ENCODE measurements at places on chromosomes 5 and 9.

DNA sequence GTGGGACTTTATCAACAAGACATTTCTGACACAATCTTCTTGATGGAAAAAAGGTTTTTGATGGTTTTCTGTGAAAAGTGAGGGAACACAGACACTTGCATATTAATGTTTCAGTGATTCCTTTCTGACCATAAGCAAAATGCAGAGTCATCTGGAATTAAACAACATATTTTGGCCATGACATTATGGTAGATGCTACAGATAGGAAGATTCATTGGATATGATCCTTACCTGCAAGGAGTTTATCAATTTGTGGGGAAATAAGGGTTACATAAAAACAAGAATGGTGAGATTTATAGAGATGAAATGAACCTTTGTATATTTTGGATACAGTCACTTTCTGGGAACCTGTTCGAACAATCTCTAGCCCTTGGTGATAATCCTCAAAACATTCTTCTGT, 155.3 kb upstream of the GNA14 start:
- DNase-seq, result no peak

GRCh38 chr5:52922384-52922783, 66.8 kb upstream of the ITGA2 start:
- no peak for DNase-seq

GRCh38 chr5:144198386-144198785, 27.7 kb downstream of the KCTD16 start:
- no peak for DNase-seq

DNA sequence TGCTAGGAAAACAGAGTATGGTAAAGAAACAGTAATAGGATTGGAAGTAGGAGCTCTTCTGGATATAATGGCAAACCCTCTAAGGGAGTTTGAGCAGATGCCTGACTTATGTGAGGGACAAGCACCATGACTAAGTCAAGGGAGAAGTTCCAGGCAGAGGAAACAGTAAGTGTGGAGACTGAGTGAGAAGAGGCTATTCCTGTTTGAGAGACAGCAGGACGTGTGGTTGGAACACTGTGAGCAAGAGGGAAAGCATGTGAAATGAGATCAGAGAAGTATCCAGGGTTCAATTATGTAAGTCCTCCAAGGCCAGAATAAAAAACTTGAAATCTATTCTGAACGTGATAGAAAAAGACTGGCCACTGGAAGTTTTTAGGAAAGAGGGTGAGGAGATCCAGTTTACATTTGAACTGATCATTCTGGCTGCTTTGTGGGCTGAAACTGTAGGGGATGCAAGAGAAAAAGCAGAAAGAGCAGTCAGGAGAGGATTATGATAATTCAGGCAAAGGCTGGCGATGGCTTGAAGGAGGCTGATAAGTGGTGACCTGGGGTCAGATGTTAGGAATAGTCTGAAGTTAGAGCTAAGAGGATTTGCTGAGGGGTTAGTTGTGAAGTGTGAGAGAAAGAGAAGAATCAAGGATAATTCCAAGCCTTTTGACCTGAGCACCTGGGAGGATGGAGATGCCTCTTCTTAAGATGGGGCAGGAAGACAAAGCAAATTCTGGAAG, 19.2 kb downstream of the DMAC1 start:
- DNase-seq, result no peak

GRCh38 chr5:36681711-36682110, 75.3 kb downstream of the SLC1A3 start:
- no peak for DNase-seq

- DNase-seq, result no peak
Observed at GRCh38 chr9:113958556-113958955, 82.4 kb downstream of the ZNF618 start.

DNA sequence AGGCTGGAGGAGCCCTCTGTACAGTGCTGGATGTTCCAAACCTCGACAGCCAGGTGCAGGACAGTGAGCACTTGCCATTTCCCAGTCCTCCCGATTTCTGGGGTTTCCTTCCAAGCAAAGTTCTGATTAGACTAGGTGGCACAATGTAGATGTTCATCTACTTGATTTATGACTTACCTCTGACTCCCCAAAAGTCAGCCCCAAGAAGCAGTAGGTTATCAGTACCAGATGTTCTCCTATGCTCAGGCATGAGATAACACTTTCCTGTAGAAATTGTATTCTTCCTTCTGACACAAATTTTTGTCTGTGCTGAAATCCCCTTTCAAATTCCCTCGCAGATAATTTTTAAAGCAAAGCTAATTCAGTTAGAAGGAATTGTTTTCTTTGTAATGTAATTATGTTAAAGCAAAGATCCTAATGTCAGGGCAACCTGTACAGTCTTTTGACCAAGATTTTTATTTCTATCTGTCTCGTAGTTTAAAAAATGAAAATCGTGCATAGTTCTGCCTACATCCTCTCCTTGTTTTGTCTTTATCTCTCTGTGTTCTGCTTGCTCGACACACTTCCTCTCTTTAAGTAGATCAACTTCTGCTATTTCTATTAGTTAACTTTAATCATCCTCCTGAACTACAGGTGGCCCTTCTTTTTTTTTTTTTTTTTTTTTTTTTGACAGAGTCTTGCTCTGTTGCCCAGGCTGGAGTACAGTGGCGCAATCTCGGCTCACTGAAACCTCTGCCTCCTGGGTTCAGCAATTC, 102.4 kb upstream of the PJA2 start:
- no peak for DNase-seq

DNA sequence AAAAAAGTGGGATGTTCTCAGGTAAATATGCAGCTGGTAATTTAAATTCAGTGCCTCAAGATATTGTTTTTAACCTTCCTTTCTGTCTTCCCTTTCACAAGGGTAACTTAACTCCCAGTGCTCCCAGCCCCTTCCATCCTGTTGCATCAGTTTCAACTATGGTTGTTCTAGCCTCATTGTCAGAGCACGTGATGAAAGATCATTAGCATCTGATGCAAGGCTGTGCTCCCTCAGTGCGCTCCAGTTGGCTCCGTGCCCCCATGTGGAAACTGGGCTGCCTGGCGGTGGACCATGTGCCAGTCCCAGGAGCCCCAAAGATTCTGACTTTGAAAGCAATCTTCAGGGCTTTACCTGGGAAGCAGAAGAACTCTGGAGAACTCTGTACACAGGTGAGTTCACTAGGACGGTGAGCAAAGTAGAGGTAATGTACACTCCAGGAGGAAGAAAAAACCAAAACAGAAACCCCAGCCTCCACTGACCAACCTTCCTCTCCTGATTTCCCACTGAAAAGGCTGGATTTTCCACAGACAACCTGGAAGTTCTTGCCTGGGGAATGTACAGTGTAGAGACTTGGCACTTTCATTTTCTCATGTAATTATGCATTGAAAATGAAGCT, 96.9 kb downstream of the SLC1A3 start:
- DNase-seq, result no peak

DNA sequence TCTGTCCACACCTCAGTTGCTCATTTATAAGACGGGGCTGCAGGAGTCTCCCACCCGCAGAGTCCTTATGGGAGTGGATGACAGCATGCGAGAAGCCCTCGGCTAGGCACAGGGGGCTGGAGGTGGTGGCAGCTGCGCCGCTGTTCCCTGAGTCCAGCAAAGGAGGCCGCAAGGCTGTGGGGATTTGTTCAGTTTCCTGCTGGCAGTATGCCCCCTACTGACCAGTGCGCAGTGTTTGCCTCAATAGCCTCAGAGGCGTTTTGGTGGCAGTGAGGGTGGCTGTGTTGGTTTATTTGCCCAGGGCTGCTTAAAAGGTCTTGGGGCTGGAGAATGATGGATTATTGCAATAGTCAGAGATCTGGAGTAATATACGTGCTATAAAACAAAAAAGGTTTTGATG, 176.3 kb upstream of the OTULINL start:
- no peak for DNase-seq

- DNase-seq, result no peak
Observed at GRCh38 chr5:74378464-74378863, 262.1 kb downstream of the ENC1 start.

DNA sequence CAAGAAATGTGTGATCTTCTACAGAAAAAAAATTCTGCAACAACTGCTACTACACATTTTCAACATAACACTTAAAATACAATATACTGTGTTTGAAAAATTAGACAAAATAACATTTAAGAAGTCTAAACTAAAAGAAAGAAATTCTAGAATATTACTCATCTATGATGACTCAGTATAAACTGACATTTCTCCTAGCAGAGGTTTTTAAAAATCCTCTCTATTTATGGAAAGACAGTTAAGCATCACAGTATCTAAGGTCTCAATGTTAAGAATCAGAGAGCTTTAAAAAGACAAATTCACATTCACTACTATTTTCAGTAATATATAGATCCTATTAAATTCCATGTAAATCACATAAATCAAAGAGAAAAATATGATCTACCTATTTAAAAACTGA, 61.3 kb downstream of the NR2F1-AS1 start:
- no peak for DNase-seq

GRCh38 chr9:124771867-124772679, 962 bp upstream of the NR6A1 start:
- DNase-seq, result no peak

DNA sequence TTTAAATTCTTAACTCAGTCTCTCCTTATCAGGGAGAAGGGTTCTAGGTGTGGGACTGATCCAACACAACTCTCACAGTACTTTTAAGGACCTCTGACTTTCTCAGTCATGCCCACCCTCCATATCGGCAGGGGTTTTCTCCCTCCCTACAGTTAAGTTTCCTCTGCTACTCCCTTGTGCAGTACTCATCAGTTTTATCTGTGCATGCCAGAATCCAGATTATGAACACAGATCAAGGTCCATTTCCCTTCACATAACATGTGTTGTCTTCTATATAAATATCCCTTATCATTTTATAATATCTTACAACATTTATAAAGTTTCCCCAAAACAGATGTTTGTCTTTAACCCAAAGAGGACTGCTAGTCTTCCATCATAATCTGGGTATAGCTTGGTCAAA, 986.5 kb upstream of the ARRDC3 start:
- DNase-seq, result no peak

GRCh38 chr5:142795251-142795650, 25.1 kb downstream of the ARHGAP26 start:
- DNase-seq, result no peak

DNA sequence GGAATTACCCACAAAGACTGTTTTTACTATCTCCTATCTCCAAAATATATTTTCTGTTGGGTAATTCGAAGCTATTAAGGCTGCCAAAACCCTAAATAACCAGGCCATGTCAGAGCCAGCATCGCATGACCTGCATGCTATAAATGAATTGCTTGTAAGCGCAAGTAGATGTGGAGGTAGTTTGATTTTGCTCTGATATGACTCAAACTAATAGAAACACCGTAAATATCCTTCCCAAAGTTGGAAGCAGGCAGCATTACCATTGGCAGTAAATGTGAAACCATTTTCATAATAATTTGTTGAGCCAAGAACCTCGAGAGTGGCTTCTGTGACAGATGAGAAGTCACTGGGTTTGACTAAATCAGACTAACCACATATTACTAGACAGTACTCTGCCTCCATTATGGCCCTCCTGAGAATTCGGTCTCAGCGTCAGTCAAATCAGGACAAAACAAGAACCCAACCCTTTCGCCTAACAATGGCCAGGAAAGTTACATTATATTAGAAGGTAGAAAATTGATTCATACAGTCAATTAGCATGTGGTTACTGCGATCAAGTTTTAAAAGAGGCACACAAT, 289.8 kb downstream of the SPOCK1 start:
- DNase-seq, result no peak

GRCh38 chr9:17793713-17794622, 215.1 kb downstream of the SH3GL2 start:
- no peak for DNase-seq

DNA sequence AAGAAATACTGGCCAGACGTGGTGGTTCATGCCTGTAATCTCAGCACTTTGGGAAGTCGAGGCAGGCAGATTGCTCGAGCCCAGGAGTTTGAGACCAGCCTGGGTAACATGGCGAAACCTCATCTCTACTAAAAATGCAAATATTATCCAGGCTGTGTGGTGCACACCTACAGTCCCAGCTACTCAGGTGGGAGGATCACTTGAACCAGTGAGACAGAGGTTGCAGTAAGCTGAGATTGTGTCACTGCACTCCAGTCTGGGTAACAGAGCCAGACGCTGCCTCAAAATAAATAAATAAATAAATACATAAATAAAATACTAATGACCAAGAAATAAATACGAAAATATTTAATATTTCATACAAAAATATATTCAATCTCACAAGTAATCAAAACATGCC, 18.8 kb downstream of the KLF9 start:
- no peak for DNase-seq

DNA sequence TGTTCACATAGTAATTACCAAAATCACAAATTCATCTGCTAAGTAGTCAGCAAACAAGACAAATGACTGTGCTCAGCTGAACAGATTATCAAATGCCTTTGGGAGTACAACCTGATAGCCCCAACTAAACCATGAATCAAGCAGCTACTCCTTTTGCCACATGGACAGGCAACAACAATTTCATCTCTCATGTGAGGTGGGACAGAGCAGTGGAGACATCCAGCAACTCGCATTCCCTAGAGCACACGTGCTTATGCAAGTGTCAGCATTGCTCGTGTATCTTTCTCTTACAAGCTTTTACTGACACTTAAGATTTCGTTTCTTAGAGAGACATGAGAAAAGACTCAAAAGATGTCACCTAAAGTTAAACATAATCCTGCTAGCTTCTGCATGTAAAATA, 42.7 kb upstream of the PPP2R2B start:
- DNase-seq, result no peak

- DNase-seq, result no peak
Observed at GRCh38 chr5:32597041-32597629, 11.8 kb downstream of the SUB1 start.

DNA sequence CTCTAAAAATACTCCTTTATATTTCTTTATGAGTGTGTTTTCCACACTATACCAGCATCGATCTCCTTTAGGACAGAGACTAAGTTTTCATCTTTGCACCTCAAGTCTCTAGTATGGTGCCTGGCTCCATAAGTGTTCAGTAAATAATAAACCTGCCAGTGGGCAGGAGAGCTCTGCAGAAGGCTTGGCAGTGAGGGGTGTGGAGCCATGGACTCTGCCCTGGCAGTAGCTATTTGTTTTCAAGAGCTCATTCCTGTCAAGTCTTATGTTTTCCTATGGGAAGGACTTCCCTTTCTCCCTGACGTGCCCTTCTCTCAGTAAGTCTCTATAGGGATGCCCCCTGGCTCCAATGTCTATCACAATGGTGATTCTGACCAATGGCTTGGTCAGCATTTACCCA, 252.2 kb downstream of the PIK3R1 start:
- DNase-seq, result no peak

DNA sequence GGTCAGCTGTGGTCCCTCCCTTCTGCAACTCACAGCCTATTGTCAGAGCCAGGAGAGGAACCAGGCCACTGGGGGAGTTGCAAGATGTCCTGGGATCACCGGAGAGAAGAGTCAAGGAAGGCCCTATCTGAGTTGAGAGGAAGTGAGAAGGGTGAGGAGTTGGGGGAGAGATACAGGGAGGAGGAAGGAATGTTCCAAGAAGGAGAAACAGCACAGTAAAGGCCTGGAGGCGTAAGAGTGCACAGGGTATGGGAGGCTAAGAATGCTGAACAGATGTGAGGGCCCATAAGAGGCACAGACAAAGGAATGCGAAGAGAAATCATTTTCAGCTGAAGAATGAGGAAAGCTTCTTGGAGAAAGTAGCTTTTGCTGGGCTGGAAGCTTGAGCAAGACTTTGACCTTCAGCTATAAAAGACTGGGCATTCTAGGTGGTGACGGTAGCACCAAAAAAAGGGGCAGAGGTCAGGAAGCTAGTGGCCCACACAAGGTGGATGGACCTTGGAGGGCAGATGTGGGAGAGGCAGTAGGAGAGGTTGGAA, 21.6 kb upstream of the CSF1R start:
- no peak for DNase-seq

Measured in central memory CD4-positive, alpha-beta T cell (primary cell).